ENCODE measurements at places on chromosomes 4 and X.

DNA sequence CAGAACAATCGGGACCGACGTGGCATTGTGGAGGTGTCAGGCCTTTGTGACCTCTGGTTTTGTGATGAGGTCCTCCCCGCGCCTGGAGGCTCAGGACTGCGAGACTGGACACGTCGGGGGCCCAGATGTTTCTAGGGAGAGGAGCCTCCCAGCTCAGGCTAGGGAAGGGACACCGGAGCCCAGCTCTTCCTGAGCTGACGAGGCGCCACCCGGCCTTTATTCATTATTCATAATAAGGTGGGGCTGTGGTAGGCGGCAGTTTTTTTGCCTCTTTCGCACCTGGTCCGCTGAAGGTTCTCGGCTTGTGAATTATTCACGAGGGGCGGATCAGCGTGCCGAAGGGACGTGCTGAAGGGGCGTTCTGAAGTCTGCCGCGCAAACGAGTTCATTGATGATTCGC is 2.3 kb upstream of the UBA1 start:
- peak; percentile 45 for DNase-seq

- no peak for DNase-seq
Measured at GRCh38 chr4:104896660-104897645, 249.7 kb upstream of the TET2 start.

GRCh38 chr4:742742-743311 is 37.2 kb downstream of the PCGF3 start:
- peak; percentile 73 for DNase-seq

GRCh38 chr4:338759-339097 is 1.1 kb downstream of the ZNF141 start:
- no peak for DNase-seq

DNA sequence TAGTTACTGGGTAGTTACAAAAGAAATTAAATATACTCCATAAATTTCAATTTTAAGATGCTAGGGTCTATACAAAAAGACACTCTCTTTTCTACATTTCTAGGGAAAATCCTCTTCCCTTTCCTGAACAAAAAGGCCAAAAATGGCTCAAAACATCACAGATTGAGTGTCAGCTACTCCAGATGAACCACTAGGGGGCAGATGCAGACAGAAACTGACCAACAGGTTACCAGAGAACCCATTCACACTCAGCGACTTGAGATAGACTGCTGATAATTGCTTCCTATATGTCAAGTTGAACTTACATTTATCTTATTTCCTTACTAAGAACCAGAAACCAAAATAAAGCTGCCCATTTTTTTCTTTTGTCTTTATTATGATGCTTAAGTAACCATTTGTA is 83.4 kb upstream of the MID1IP1 start:
- no peak for DNase-seq

DNA sequence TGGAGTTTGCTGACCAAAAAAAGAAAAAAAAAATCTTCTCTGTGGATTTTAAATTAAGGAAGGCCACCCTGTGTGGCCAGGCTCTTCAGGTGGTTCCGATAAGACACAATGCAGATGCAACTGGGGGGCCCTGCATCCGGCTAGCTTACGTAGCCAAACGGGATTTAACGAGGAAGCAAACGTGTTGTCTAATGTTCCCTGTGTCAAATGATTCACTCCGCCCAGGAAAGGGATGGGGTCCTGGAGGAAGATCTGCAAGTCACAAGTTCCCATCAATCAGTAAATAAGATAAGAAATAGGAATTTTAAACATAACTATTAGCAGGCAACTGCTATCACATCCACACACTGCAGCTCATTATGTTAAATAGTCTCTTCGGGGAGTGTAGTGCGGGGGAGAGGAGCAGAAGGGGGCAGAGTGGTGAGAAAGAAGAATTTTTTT is 216.4 kb upstream of the GYPA start:
- no peak for DNase-seq

- no peak for DNase-seq
Measured at GRCh38 chr4:133424605-133425004, 275.5 kb downstream of the PCDH10 start.

DNA sequence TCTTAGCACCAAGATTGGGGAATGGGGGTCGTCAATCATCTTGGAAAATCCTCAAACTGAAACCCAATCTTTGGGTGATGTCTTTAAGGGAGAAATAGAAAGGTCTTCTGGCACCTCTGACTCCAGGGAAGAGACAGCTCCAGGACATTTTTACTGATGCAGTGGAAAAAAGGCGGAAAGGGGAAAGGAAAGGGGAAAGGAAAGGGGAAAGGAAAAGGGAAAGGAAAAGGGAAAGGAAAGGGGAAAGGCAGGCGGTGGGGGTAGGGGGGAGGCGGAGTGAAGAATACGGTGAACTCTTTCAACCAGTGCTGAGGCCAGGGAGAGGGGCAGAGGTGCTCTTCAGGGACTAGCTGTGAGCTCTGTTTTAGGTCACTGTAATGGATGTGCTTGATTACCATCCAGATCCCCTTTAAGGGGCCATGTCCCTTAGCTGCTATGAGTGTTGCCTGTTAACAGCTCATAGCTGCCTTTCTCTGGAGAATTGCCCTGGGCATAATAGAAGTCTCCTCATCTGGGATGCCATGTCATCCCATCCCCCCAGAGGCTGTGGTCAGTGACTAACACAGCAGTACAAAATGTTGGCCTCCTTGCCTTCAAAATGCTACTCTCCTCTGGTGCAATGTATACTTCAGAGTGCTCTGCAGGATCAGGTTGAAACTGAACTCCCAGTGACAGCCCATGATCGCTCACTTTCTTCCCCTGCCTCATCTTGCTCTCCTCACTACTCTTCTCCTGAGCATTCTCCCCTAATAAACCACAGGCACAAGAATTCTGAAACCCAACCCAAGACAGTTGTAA is 92.4 kb upstream of the AP1S2 start:
- DNase-seq = no peak

GRCh38 chr4:149166365-149166764 is 649.3 kb downstream of the IQCM start:
- DNase-seq = no peak

GRCh38 chr4:58957711-58958110 is 1847.5 kb upstream of the IGFBP7 start:
- DNase-seq = no peak

- no peak for DNase-seq
Measured at GRCh38 chr4:7354927-7355326, 79.8 kb downstream of the PSAPL1 start.

DNA sequence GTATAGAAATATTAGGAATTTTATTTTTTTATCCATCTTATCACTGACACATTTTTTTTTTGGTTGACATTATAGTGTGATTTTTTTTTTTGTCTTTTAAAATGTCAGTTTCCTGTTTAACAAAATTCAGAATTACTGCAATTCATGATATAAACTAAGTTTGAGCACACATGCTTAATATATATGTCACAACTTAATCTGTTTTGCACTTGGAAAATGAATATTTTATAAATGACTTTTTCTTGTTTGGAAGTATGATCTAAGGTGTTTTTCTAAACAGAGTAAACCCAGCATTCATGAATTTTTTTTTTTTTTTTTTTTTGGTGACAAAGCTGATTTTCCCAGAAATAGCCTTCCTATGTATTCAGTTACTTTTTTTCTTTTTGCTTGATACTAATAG is 2.4 kb downstream of the SMARCA5 start:
- no peak for DNase-seq

GRCh38 chrX:97132664-97133415 is 249.1 kb downstream of the RPA4 start:
- no peak for DNase-seq

DNA sequence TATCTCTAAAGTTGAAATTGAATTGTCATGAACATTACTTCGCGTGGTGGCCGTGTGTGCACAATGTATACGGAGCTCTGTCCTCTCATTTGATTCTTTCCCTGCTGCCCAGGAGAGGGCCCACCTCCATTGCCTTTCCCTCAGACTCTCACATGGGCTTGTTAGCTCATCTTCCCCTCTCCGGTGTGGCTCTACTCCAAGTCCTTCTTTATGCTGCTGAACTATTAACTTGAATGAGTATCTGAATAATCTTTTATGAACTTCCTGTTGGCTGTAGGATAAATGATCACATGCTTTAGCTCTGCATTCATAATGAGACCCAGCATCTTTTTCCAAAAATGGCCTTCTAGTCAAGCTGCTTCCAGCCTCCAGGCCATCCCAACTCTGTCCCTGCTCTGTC is 68.8 kb upstream of the CLNK start:
- no peak for DNase-seq

DNA sequence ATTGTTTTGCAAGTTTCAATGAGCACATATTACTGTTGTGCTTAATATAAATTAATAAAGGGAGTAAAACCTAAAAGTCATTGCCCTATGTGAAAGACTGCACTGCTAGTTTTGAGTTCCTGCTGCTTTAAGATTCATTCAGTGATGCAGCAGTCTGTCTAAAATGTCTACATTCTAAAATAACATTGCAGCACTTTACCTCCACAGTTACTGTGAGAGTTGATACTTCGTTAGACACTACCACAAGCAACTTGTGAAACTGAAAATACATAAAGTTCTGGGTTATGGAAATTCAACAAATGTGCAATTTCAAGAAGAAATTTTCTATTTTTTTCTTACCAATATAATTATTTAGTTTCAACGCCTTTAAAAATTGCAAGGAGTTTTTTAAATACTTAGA is 1175.2 kb upstream of the DIAPH2 start:
- DNase-seq = no peak
